ENCODE measurements at places on chromosomes 1 and 21.

GRCh38 chr1:178637841-178638240 lies 87.2 kb upstream of the RALGPS2 start:
- DNase-seq = no peak

GRCh38 chr1:200627575-200628222 lies 7.1 kb upstream of the KIF14 start:
- DNase-seq = no peak

- DNase-seq = no peak
Measured at GRCh38 chr1:94719926-94720793, 100.0 kb upstream of the SLC44A3 start.

DNA sequence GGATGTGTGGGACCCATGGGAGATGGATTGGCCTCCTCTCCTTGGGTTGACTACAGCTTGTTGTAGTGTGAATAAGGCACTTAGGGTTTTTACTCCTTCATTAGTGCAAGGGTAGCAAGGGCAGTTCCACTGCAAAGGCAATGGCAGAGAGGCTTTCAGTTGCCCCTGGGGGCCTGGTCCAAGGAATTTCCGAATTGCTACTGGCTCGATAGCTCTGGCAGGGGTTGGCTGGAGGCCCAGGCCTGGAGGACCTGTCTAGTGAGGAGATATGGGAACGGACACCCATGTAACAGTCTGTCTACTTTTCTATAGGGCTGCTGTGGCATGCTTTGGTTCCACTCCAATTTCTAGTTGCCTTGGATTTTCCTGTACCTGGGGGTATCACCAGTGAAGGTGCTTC lies 218.9 kb upstream of the C1orf105 start:
- DNase-seq = no peak

GRCh38 chr1:231887866-231888265 lies 261.3 kb downstream of the DISC1 start:
- DNase-seq = no peak

GRCh38 chr21:25750085-25750484 lies 15.3 kb downstream of the GABPA start:
- no peak for DNase-seq

DNA sequence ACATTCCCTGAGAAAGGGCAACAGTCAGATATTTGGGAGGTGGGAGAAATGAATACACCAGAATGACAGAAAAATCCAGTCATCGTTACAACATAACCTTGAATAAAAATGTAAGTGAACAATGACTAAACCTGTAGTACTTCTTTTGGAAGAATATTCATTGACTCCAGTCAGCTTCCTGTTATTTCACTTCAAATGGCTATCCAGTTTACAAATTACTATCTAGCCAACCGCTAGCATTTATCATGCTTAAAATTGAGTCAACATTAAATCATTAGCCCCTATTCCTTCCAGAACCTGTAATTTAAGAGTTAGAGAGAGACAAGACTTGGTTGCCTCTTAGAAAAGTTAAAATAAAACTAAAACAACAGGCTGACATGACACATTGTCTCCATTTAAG lies 33.6 kb downstream of the WLS start:
- no peak for DNase-seq

DNA sequence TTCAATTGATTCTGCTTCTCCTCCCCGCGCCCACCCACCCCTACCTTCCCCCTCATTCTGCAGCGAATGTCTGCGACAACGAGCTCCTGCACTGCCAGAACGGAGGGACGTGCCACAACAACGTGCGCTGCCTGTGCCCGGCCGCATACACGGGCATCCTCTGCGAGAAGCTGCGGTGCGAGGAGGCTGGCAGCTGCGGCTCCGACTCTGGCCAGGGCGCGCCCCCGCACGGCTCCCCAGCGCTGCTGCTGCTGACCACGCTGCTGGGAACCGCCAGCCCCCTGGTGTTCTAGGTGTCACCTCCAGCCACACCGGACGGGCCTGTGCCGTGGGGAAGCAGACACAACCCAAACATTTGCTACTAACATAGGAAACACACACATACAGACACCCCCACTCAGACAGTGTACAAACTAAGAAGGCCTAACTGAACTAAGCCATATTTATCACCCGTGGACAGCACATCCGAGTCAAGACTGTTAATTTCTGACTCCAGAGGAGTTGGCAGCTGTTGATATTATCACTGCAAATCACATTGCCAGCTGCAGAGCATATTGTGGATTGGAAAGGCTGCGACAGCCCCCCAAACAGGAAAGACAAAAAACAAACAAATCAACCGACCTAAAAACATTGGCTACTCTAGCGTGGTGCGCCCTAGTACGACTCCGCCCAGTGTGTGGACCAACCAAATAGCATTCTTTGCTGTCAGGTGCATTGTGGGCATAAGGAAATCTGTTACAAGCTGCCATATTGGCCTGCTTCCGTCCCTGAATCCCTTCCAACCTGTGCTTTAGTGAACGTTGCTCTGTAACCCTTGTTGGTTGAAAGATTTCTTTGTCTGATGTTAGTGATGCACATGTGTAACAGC lies 339.9 kb downstream of the NTNG1 start:
- no peak for DNase-seq

- DNase-seq = no peak
Measured at GRCh38 chr1:213419401-213420030, 368.5 kb downstream of the RPS6KC1 start.

DNA sequence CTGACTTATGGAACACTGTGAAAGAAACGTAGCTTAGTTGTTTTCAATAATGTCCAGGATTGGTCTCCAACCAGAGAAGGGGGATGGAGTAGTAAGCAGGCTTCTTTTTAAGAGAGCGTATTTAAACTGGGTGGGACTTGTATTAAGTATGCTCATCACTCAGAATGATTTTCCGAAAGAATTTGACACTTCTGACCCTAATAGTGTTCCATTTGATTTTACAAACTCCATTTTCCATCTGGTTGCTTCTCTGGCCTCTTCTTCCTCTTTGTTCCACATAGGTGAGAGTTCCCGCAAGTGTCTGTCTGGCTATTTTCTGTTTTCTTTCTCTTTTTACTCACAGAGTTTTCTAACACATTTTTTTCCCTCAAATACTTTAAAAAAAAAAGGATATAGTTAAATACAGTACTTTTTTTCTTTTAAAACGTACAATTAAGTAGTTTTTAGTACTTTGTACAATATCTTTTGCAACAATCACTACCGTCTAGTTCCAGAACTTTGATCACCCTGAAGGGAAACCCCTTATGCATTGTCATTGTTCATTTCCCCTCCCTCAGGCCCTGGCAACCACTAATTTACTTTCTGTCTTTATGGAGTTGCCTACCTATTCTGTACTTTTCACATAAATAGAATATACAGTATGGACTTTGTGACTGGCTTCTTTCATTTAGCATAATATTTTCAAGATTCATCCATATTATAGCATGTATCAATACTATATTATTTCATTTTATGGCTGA lies 67.0 kb downstream of the RASAL2 start:
- DNase-seq = no peak
